NCI-H1417 (cell line): ENCODE measurements at places on chromosomes 13 and 19.

DNA sequence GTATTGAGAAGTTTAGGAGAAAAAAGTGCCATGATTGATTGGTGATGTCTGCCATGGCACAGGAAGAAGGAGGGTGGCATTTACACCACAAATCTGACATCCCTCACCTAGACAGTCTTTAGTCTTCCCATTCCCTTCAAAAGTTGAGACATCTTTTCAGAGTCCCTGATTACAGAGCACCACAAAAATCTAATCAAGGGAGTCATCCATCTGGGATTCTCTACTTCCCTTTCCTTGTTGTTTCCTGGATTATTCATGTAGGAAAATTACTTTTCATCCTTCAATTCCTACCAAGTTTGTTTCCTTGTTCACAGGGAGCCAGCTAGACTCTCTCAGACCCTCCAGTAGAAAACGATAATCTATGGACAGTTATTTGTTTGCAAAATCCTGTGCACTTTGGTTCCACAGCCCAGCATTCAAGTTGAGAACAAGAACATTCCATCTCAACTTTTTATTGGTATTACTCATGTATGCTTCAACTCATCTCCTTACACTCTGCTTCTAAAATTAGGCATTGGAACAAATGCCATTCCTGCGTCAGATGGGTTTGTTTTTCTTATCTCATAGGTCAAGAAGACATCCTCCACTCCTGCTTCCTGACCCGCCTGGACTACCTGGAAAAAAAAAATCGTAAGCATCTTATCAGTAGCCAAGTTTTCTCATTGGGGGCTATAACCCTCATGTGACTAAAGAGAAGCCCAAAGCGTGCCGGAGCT lies 259.9 kb downstream of the FOXO1 start:
- DNase-seq, result no peak

DNA sequence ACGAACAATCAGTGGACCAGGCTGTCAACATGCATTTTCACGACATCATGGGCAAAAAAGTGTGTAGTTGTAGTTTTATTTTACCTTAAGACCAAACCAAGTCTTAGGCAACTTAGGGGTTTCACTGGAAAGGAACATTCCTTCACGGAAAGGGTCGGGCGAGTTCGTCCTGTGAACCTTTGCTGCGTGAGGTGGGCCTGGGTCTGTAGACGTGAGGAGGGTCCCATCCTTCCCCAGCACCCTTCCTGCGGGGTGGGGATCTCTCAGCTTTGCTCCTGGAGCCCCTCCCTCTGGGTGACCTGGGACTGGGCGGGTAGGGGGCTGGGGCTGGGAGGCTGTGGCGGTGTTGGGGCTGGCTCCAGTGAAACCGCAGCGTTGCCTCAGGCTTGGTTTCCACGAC lies 12.3 kb upstream of the RPS15 start:
- DNase-seq, result no peak

DNA sequence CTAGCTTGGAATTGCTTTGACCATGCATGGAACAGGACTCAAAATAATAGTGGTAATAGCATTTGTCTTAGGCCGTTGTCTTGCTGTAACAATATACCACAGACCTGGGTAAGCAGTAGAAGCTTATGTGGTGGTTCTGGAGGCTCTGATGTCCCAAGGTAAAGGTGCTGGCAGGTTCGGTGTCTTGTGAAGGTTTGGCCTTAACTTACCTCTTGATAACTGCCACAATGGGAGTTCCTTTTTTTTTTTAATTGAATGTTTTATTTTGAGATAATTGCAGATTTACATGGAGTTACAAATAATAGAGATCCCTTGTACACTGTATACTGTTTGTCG lies 5.8 kb downstream of the RPL21 start:
- DNase-seq, result no peak

DNA sequence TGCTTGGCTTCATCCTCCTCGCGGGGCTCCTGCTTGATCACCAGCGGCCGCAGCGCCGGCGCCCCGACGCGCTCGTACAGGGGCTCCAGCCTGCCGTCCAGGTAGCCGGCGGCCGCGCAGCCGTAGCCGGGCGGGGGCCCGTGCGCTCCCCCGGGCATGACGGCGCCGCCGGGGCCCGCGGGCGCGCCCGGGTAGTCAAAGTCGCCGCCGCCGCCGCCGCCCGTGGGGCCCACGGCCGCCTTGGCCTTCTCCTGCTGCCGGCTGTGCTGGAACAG lies 497 bp downstream of the CEBPA start:
- no peak for DNase-seq

DNA sequence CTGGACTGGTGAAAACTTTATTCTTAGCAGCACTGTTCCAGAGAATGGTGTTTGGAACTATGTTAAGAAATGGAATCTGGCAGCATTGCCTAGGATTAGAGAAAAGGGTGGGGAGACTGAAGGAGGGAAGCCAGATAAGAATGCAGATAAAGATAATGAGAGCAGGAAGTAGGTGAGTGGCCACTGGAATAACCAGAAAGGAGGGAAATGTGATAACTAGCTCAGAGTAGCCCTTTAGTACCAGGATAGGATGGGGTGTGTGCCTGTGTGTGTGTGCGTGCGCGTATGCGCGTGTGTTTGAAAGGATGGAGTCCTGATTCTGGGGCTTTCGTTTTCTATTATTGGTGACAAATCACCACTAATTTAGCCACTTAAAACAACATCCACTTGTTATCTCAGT lies 33.4 kb upstream of the FRY start:
- DNase-seq, result no peak

- DNase-seq, result peak; percentile 87
Measured at GRCh38 chr13:32315238-32316027, at the start of the genes BRCA2 and ZAR1L. BRCA2 (plus strand) TSS chr13:32315508; CDS start chr13:32316461, 953 bp downstream. ZAR1L (minus strand) TSS chr13:32315363; CDS start chr13:32311925, 3,438 bp downstream.

DNA sequence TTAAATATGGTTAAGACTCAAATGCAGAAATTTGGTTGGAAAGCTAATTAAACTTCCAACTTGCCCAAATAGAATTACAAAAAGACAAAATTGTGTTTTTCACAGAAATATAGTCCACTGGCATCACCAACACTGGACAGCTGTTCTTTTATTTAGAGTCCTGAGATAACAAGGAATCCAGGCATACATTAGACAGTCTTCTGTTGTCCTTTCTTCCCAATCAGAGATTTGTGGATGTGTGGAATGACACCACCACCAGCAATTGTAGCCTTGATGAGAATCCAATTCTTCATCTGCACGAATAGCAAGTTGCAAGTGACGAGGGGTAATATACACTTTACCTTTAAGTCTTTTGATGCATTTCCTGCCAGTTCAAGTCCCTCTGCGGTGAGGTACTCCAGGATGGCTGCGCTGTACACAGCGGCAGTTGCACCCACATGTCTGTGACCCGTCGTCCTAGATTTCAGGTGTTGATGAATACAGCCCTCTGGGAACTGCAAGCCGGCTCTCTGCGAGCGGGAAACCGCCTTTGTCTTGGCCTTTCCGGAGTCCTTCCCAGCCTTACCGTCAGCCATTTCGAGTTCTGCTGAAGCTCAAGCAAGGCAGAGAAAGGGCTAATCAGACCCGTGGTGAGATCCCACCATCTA lies 14.7 kb downstream of the UBAC2 start:
- DNase-seq, result peak; percentile 87

- no peak for DNase-seq
Measured at GRCh38 chr19:29727906-29728305, 12.8 kb upstream of the C19orf12 start.

GRCh38 chr19:39401549-39402345 lies 4.9 kb upstream of the ZFP36 start:
- DNase-seq, result no peak

DNA sequence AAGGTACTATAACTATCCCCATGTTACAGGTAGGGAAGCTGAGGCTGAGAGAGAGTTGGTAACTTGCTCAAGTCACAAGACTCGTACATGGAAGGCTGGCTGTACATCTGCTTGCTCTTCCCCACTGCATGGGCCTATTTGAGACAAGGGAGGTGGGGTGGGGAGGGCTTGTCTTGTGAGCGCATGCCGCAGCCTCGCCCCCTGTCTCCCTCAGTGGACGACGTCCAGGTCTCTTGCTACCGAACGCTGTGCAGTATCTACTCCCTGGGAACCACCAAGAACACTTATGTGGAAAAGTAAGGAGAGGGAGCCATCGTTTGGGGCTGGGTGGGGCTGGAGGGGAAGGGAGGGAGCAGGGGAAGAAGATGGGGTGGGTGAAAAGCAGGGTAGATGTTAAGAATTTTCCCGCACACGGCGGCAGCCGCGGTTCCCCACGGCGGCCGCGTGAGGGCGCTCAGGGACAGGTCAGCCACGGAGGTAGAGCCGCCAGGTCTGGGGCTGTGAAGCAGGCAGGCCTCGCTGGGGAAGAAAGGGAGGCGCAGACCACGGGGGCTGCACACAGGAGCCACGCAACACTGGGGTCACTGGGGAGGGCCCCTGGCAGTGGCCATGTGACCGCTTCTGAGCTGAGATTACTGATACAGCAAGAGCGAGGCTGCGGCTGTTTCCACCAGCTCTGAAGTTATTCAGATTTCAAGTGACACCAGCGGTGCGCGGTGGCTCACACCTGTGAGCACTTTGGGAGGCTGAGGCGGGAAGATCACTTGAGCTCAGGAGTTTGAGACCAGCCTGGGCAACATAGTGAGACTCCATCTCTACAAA lies 81.5 kb downstream of the RYR1 start:
- DNase-seq, result peak; percentile 78

- no peak for DNase-seq
Measured at GRCh38 chr19:17340302-17340870, 3.0 kb downstream of the GTPBP3 start.

DNA sequence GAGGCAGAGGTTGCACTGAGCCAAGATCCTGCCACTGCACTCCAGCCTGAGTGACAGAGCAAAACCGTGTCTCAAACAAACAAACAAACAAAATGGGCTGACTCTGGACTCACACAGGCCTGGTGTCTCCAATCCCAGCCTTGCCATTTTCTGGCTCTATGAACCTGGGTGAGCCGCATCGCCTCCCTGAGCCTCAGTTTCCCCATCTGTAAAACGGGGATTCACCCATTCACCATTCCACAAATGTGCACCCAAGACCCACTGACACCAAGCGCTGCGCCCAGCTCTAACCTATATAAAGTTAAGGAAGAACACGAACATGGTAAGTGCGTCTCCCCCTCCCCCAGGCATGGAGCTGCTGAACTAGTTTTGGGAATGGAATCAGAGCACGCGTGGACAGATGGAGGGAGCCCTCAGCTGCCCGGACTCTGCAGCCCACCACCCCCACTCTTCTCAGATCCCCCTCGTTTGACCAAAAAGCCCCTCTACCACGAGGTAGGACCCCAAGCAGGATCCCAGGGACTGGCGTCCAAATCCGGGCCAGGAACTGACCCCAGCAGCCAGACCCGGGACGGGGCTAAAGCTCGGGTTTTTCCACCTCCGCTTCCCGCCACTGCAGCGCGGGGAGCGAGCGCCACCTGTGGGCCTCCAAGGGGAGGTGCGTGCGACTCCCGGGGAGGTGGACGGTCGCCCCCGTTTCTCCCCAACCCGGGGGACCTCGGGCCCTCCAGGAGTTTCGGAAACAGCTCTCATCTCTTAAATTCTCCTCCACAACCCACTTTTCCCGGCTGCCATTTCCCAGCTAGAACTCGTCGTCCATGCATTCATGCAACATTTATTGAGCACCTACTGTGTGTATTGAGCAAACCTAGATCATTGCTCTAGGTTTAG lies 33.0 kb upstream of the ADGRE5 start:
- DNase-seq, result peak; percentile 57

DNA sequence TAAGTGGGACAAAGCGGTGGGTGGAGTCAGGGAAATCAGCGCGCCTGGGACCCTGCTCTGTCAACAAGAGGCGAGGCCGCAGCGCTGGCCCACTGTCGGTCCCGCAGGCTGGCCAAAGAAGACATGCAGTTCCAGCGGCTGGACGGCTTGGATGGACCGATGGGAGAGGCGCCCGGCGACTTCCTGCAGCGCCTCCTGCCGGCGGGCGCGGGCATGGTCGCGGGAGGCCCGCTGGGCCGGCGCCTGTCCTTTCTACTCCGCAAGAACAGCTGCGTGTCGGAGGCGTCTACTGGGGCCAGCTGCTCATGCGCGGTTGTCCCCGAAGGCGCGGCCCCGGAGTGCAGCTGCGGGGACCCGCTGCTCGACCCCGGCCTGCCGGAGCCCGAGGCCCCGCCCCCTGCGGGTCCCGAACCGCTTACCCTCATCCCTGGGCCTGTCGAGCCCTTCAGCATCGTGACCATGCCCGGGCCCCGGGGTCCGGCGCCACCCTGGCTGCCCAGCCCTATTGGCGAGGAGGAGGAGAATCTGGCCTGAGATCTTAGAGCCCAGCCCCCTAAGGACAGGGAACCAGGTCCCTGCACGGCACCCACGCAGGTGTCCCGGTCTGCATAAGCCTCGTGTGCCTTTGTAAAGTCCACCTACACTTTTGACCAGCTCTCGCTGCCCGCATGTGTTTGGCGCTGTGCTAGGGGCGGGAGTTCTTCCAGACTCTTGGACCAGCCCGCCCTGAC lies 6.1 kb downstream of the BEST2 start:
- peak; percentile 69 for DNase-seq

DNA sequence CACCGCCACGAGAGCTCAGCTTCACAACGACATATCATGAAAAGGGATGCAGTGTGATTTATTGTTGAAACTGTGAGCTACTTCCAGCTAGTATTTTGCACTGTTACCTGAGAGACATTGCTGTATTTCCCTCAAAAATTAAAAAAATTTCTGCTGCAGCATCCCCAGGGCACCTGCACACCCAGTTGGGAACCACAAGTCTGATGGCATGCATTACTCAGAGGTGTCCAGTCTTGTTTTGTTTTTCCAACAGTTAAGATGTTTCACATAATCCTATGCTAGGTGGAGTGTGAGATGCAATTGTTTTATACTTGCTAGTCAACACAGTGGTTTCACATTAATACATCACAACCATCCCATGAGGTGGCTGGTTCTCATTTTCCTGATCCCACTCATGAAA lies 285.2 kb downstream of the SHISA2 start:
- no peak for DNase-seq
